ENCODE measurements at places on chromosomes 4 and X.
A peak's percentile ranks its signal among the peaks of the same experiment; 100 is the strongest.

GRCh38 chr4:124433500-124433899 is 279.0 kb downstream of the ANKRD50 start:
- peak; percentile 21 for DNase-seq

GRCh38 chrX:25527596-25527995 is 511.8 kb upstream of the ARX start:
- no peak for DNase-seq

DNA sequence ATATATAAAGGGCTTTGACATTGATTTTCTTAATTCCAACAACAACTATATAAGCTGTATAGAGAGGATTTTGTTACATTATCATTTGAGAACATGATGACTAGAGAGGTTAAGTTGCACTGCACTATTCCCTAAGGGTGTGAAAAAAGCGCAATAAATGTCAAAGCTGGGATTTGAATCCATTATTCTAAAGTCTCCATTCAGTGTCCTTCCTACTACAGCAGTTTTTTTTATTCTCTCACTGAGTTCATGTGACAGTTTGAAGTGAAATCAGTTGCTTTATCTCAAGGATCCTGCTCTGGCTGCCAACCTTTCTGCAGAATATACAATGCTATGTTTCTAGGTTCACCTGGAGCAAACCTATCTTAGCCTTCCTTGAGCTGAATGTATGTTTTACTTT is 177.5 kb downstream of the ANKRD50 start:
- no peak for DNase-seq

- DNase-seq, result no peak
These were observed 64.3 kb upstream of the CCDC160 start for GRCh38 chrX:134172588-134173259.

DNA sequence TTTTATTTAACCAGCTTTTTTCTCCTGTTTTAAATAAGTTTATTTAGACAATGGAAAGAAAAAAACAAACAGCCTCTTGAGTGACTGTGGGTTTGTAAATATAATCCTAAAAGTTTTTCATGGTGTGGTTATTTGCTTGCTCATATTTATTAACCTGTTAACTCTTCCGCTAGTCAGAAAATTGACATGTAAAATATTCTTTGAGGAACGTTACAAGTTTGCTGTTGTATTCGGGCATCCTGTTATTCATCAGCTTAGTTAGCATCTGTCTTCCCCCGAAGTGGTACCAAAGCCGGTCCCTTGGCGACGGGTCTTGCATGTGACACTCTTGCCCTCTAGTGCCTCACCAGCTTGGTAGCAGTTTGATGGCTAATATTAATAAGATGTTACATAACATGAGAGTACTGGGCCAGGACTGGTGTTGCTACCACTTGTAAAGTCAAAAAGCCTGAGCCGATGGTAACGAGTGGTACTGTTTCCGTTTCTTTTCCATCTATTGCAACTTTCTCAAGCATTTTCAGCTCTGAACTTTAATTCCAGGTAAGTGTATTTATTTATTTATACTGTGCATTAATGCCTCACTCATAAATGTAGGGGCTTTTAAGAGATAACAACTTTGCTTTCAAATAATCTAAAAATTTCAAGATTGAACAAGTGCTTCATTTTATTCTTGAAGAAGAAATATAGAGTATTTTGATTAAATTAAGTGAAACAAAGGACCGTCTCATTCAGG is at the start of gene NDST3:
Gene NDST3, plus strand, starts transcription at position 434 of the 733 bp plus-strand sequence. CDS start 19,425 bp downstream, outside the sequence.
- DNase-seq, result peak; percentile 89

DNA sequence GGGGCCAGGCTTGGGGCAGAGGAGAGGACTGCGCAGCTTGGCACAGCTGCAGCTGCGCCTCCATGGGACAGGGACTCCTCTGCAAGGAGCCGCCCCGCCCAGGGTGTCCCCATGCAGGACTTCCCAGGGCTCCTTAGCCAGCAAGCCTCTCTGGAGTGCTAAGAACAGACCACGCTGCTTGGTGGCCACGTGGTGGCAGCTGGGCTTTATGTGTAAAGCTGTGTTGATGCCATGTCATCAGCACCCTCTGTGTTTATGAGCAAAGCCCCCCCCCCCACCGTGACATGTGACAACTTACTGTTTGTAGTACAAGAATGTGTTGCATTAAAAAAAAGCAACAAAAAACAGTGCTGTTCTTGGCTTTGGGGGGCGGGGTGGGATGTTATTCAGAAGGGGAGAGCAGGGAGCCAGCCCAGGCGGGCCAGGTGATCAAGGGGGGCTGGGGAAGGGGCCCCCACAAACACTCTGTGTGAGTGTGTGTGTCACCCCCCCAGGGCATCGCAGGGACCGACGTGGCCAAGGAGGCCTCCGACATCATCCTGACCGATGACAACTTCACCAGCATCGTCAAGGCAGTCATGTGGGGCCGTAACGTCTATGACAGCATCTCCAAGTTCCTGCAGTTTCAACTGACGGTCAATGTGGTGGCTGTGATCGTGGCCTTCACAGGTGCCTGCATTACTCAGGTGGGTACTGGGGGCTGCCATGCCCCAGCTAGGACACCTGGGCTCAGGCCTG is 40.3 kb downstream of the ATP2B3 start:
- peak; percentile 10 for DNase-seq

GRCh38 chrX:123975180-123975579 is 13.7 kb downstream of the STAG2 start:
- no peak for DNase-seq

GRCh38 chr4:94208266-94208665 is 601 bp downstream of the SMARCAD1 start:
- DNase-seq, result no peak

Measured in H4 (cell line).